IMR-90 (cell line): ENCODE measurements at places on chromosomes 1 and 21.

DNA sequence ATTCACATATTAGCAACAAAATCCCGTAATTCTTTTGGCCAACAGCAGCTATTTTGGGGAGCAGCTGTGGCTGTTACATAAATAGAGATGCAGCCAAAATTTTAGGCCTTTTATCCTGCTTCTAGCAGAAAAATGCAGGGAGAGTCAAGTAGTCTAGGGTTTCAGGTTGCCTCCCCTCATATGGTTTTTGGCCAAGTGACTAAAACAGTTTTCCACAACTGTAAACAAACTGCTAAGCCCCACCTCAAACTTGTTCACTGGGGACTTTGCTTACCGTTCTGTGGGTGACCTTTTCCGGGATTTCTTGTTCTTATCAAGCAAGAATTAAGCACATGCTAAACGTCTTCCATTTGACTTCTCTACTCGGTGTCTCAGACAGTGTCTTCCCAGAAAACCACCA lies 133.4 kb downstream of the EDEM3 start:
- DNase-seq, result peak; percentile 83
- H3K4me1 ChIP-seq, result peaks cover 12% of the 10 kb centered on the region
- no peak overlapping the region for H3K27ac ChIP-seq
- H3K36me3 ChIP-seq, result no peaks in the 10 kb centered on the region

DNA sequence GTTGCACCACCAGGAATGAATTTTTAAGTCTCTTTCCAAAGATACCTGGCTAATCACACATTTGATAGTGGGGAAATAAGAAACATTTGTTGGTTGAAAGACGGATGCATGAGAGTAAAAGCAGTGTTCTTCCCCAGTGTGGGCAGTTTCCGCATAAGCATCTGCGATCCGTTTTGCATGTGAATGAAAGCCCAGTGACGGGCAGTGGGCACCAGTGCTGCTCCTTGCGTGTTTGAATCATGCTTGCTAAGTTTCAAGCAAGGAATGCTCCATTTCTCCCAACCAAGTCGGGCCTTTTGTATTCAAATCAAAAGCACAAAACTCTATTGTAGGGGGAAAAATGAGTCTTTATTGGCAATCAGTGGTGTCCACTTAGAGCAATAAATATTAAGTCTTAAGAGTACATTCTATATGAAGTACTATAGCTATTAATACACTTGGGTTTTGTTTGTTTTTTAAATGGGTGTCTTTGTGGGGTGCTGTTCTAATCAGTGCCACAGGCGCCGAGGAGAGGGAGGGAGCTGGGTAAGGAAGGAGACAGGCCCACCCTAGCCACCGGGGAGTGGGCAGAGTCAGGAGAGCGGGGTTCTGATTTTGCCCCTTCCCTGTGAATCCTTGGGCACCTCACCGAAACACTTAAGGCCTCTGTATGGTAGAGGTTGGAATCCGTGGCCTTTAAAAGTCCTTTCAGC lies 750 bp upstream of the PTGFRN start:
- H3K4me1 ChIP-seq, result no peaks in the 10 kb centered on the region
- no peak overlapping the region for H3K27ac ChIP-seq
- H3K36me3 ChIP-seq, result no peaks in the 10 kb centered on the region
- DNase-seq, result no peak

GRCh38 chr1:203378556-203379245 lies 27.8 kb upstream of the FMOD start:
- no peak overlapping the region for H3K4me3 ChIP-seq
- H3K4me1 ChIP-seq, result peaks cover 9% of the 10 kb centered on the region; the same call in 1 of the 2 replicates
- DNase-seq, result peak; percentile 66

DNA sequence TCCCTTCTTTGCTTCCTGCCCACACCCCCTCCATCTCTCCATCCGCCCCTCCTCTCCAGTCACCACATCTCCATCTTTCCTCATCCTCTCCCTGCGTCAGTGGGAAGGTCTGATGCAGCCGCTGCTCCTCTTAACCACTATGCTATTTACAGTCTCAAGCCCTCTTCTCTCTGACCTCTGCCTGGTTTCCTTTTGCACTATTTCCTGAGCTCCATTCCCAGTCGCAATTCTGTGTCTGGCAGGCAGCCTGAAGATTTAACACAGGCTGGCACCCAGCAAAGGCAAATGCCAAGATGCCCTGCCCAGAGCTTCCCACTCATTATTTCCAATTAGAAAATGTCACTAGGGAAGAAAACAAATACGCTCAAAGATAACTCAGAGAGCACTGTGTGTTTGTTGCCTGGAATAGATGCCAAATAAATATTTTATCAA lies 89.6 kb upstream of the LPGAT1 start:
- peaks cover 5% of the 10 kb centered on the region for H3K27me3 ChIP-seq
- no peak overlapping the region for H3K4me3 ChIP-seq
- peaks cover 6% of the 10 kb centered on the region for H3K4me1 ChIP-seq
- no peaks in the 10 kb centered on the region for H3K36me3 ChIP-seq
- peak overlapping the region; percentile 11; the same call in 1 of the 2 replicates for H3K27ac ChIP-seq
- peak; percentile 69 for DNase-seq

GRCh38 chr21:46033410-46034400 lies 52.1 kb downstream of the COL6A1 start:
- peak; percentile 78 for DNase-seq
- no peak overlapping the region for H3K4me3 ChIP-seq
- peak overlapping the region; percentile 71 for H3K27ac ChIP-seq
- H3K36me3 ChIP-seq, result no peaks in the 10 kb centered on the region

GRCh38 chr1:43414634-43415223 lies 25.0 kb downstream of the SZT2 start:
- H3K4me3 ChIP-seq, result no peak overlapping the region
- no peaks in the 10 kb centered on the region for H3K27me3 ChIP-seq
- DNase-seq, result peak; percentile 52
- H3K36me3 ChIP-seq, result peaks cover 35% of the 10 kb centered on the region
- no peaks in the 10 kb centered on the region for H3K4me1 ChIP-seq

DNA sequence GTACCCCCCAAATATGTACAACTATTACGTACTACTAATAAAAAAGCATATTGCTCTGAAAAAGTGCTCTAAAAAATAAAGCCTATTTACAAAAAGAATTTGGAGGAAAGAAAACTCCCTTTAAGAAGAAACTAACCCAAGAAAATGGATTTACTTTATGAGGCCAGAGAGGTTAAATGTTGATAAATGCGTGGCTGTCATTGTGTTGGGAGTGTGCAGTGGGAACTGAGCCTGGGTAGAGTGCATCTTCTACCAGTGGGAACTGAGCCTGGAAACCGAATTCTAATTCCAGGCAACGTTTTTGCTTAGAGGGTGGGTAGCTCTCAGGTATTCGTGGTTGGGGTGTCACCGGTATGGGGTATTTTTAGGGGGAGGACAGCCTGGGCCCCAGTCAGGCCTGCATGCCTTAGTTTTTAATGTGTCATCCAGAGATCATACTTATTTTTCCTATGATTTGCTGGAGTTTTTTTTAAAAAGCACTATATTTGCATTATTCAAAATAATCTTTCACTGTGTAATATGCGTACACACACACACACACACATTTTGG lies 24.1 kb upstream of the RNF187 start:
- H3K36me3 ChIP-seq, result no peaks in the 10 kb centered on the region
- peaks cover 17% of the 10 kb centered on the region for H3K27me3 ChIP-seq
- no peak overlapping the region for H3K4me3 ChIP-seq
- no peak for DNase-seq
- no peak overlapping the region for H3K27ac ChIP-seq

GRCh38 chr1:155091071-155092051 lies 12.7 kb downstream of the EFNA3 start:
- no peaks in the 10 kb centered on the region for H3K36me3 ChIP-seq
- H3K27ac ChIP-seq, result no peak overlapping the region
- no peak overlapping the region for H3K4me3 ChIP-seq
- peaks cover 17% of the 10 kb centered on the region for H3K27me3 ChIP-seq
- DNase-seq, result peak; percentile 54

- H3K36me3 ChIP-seq, result no peaks in the 10 kb centered on the region
- H3K27ac ChIP-seq, result no peak overlapping the region
- H3K4me1 ChIP-seq, result no peaks in the 10 kb centered on the region
- no peaks in the 10 kb centered on the region for H3K27me3 ChIP-seq
- H3K4me3 ChIP-seq, result no peak overlapping the region
- no peak for DNase-seq
Observed at GRCh38 chr1:97832481-97832880, 88.4 kb downstream of the DPYD start.

- H3K4me3 ChIP-seq, result peak overlapping the region; percentile 93
- H3K27ac ChIP-seq, result peak overlapping the region; percentile 70; the same call in 1 of the 2 replicates
- no peaks in the 10 kb centered on the region for H3K27me3 ChIP-seq
- peaks cover 8% of the 10 kb centered on the region for H3K4me1 ChIP-seq
Observed at GRCh38 chr1:11058595-11059154, 1.1 kb downstream of the SRM start.

- H3K36me3 ChIP-seq, result no peaks in the 10 kb centered on the region
- H3K27ac ChIP-seq, result no peak overlapping the region
- no peak for DNase-seq
- peaks cover 4% of the 10 kb centered on the region; the same call in 1 of the 2 replicates for H3K27me3 ChIP-seq
- no peak overlapping the region for H3K4me3 ChIP-seq
Observed at GRCh38 chr1:234091876-234092275, 187.4 kb downstream of the SLC35F3 start.

GRCh38 chr1:151805066-151805820 lies at the start of gene LINGO4:
LINGO4 (minus strand) TSS chr1:151805419; CDS start chr1:151802704, 2,715 bp downstream.
- peaks cover 81% of the 10 kb centered on the region for H3K27me3 ChIP-seq
- H3K27ac ChIP-seq, result no peak within 1 kb of the TSS
- H3K4me3 ChIP-seq, result no peak within 1 kb of the TSS
- no peaks in the 10 kb centered on the region for H3K36me3 ChIP-seq

DNA sequence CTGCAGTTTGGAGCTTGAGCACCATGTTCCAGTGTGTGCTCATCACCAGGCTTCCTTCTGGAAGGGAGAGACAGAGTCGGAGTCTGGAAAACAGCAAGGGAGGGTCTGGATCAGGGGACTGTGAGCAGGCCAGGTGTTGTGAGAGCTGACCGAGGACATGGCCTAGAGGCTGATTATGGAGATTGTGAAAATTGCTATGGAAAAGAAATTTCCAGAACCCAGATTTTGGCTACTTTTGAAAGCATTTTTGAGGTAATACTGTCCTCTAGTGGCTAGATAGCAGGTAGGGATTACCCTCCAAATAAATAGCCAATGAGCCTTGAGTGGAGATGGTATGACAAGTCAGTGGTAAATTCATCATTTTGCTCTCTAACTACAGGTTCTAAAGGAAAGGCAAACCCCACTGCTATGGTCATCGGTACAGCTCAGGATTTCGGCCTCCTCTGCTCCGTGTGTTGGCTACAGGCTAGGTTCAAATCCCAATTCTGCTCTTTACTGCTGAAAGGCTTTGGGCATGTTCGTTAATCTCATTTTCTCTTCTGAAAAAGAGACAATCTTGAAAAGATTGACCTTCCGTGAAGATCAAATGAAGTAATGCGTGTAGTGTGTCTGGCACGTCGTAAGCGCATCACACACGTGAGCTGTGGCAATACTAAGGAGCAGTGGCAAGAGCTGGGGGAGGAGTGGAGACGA lies 1.0 kb upstream of the HAO2 start:
- H3K27ac ChIP-seq, result no peak overlapping the region
- peak; percentile 45 for DNase-seq
- H3K4me1 ChIP-seq, result no peaks in the 10 kb centered on the region
- H3K36me3 ChIP-seq, result no peaks in the 10 kb centered on the region
- H3K27me3 ChIP-seq, result peaks cover 8% of the 10 kb centered on the region
- no peak overlapping the region for H3K4me3 ChIP-seq

- no peak overlapping the region for H3K4me3 ChIP-seq
- H3K36me3 ChIP-seq, result no peaks in the 10 kb centered on the region
- H3K27me3 ChIP-seq, result no peaks in the 10 kb centered on the region
- no peaks in the 10 kb centered on the region for H3K4me1 ChIP-seq
Observed at GRCh38 chr21:39694750-39695149, 50.2 kb upstream of the IGSF5 start.

DNA sequence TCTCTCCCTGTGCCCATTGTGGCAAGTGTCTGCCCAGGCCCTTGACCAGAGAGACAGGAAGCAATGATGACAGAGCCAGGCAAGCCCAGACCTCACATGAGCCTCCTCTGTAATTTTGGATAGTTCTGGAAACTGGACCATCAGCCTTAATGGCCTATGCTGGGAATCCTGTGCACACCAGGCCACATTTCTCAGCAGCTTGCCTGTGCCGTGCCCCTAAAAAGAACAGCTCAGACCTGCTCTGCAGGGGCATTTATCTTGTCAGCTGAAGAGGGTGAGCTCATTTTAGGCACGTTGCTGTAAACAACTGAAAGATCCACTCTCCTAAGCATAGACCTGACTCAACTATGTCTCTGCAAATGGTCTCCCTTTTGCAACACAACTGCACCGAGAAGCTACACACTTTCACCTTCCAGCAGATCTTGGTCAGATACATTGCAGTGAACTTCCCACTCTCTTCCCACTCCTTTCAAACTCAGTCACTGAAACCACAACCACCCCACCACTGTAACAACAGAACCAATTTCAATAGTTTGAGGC lies 53.5 kb upstream of the BACH1 start:
- H3K27me3 ChIP-seq, result no peaks in the 10 kb centered on the region
- peak overlapping the region; percentile 15; the same call in 1 of the 2 replicates for H3K27ac ChIP-seq
- peak; percentile 61 for DNase-seq
- no peaks in the 10 kb centered on the region for H3K36me3 ChIP-seq
- peaks cover 7% of the 10 kb centered on the region for H3K4me1 ChIP-seq

DNA sequence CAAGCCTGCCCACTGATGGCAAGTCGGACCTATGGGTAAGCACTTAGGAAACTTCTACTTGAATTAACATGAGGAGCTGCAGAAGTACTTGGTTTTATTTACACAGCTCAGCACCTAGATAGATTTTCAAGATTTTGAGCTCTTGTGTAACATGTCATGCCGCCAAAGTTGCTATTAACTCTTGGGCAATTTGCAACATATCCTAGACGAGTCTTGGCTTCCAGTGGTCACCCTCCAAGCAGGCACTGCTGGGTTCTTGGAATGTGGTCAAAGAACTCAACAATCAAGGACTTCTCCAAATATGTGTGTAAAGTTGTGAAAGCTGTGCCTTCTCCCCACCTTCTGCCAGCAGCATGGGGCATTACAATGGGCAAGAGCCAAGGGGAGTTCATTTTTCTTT lies 17.8 kb upstream of the GUCA2B start:
- H3K4me1 ChIP-seq, result no peaks in the 10 kb centered on the region
- H3K27me3 ChIP-seq, result peaks cover 19% of the 10 kb centered on the region
- no peak overlapping the region for H3K4me3 ChIP-seq

GRCh38 chr21:38567335-38567969 lies 69.2 kb upstream of the ERG start:
- no peak overlapping the region for H3K27ac ChIP-seq
- H3K4me1 ChIP-seq, result no peaks in the 10 kb centered on the region
- H3K36me3 ChIP-seq, result no peaks in the 10 kb centered on the region
- H3K27me3 ChIP-seq, result peaks cover 20% of the 10 kb centered on the region
- peak; percentile 6 for DNase-seq
- no peak overlapping the region for H3K4me3 ChIP-seq

- H3K36me3 ChIP-seq, result no peaks in the 10 kb centered on the region
- H3K4me3 ChIP-seq, result no peak overlapping the region
- no peak for DNase-seq
Observed at GRCh38 chr1:151820940-151821339, 10.7 kb downstream of the RORC start.
